ENCODE measurements at places on chromosomes 16 and 17. TPM values are rescaled to one million over a fixed set of nuclear protein-coding genes. Genes with fewer than 3 reads are reported as not detected.

- no peak for DNase-seq
Observed at GRCh38 chr16:17654571-17654970, 183.8 kb upstream of the XYLT1 start.

DNA sequence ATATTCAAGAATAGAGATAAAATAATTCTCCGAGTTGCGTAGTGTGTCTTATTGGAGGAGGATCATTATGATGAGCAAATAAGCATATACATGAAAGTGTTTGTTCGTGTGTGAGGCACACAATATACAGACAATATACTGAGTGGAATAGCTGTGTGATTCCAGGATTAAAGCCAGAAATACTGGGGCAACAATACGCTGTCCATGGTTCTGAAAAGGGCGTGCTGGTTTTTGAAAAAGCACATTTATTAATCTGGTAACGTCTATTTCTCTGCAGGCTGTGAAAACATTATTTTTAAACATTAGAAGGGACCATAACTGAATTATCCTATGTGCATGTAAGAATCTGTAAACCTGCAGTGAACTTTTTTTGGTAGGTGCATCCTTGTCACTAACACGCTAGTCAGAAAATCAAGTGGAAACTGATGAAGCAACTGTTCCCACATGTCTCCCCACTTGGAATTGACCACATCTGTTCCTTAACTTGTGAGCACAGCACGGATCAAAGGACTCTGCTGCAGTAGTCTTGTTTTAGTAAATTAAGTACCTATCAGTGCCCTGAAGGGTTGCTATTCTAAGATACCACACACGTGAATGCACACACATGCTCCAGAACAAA, 346.0 kb downstream of the GRIN2A start:
- no peak for DNase-seq

DNA sequence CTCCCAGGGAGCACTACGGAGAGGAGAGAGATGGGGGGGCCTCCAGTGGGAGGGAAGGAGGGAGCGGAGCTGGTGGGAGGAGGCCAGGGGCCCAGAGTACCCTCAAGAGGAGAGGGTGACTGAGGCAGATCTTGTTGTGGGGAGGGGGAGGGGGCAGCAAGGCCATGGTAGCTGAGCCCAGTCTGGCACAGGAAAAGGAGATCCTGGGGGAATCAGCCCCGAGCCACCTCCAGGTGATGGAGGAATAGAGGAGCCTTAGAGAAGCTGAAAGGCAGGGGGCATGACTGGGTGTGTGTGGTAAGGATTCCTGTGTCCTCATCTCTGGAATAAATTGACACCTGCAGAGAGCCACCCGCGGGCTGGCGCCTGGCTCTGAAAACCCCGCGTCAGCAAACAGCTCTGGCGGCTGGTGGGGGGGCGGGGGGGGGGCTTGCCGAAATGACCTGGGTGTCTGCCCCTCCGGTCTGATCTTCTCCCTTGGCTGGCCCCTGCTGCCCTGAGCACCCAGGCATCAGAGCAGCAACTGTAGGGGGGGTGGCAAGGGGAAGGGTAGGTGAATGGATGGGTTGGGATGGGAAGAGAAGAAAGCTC, 1.3 kb upstream of the NLGN2 start:
- no peak for DNase-seq

DNA sequence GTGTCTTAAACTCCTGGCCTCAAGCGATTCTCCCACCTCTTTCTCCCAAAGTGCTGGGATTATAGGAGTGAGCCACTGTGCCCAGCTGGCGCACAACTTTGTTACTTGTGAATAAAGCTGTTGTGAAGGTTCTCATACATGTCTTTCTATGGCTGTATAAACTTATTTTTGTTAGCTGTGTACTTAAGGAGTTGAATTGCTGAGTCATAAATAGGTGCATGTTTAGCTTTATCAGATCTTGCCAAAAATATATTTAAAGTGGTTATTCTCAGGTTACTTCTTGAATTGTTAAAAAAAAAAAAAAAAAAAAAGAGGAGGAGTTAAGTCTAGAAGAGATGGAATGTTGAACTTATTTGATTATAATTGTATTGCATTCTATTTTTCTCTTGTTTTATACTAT, 47.6 kb upstream of the IRX3 start:
- DNase-seq, result no peak

GRCh38 chr17:12794919-12795532, 5.7 kb downstream of the ARHGAP44 start:
- DNase-seq, result no peak

The SPATA32 gene
- polyA plus RNA-seq, result 0.27 TPM

DNA sequence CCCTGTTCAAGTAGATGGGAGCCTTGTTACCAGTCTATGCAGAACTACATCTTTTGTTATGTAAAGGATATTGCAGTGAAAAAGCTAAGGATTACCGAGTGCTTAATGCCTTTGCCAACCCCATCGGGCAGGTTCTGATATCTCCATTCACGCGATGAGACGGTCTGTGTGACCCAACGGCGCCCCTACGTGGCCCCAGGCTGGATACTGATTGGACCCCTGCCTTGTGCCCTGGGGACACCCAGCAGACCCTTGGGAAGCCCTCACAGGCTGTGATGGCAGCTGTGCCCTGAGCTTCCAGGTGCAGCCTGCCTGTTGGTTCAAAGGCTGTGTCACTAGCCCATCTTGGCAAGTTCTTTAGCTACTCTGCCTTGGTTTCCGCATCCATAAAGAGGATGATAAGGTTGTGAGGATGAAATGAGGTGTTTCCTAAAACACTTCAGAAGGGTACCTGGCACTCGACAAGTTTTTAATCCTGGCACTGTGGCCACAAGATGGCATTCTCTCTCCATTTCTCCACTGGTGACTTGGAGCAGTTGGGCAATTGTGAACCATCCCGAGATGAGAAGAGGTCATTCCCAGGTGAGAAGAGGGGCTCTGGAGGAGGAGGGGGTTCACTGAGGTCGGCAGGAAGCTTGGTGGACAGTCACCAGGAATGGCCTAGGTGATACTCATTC, 33.6 kb downstream of the HAPSTR1 start:
- no peak for DNase-seq

The CACNG1 gene
- not detected for polyA plus RNA-seq

GRCh38 chr16:78560997-78561396, 461.5 kb downstream of the WWOX start:
- DNase-seq, result no peak

DNA sequence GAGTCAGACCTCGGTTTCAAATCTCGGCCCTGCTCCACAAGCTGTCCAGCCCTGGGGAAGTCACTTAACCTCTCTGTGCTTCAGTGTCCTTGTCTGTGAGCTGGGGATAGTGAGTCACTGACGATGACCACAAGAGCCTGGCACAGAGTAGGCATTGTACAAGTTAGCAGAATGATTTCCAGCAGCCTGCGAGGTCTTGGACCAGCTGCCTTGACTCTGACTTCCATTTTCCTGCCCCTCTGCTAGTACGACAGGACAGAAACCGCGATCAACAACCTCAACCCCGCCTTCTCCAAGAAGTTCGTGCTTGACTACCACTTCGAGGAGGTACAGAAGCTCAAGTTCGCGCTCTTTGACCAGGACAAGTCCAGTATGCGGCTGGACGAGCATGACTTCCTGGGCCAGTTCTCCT, 20.7 kb downstream of the CPNE2 start:
- no peak for DNase-seq

GRCh38 chr17:40062329-40063186, at the start of gene THRA:
Gene THRA (plus strand): TSS chr17:40062965. CDS start chr17:40074489, 11,524 bp downstream.
- peak; percentile 75 for DNase-seq

GRCh38 chr16:63315229-63315628, 1279.0 kb upstream of the CDH8 start:
- no peak for DNase-seq

The SLC38A8 gene
- polyA plus RNA-seq, result not detected

DNA sequence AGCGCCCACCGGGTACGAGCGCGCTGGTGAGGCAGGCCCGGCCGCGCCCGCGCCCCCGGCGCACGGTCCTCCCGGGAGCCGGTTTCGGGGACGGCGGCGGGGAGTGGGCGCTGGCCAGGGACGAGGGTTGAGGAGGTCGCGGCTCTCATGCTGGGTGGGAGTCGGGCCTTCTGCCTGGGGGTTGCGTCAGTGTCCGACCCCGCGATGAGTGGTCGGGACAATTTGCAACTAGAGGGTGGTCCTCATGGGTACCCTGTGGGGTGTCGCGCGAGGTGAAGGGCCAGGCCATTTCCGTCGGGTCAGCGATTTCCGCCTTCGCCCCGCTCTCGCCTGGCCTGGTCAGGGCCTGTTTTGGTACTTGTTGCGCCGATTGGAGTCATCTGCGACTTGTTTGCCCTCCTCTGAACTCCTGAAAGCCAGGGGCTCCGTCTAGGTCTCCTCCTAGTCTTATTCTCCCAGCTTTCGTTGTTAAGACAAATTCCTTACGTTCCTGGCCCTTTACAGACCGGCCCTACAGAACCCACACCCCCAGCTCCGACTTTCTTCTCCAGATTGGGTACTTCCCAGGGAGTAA, 14.9 kb downstream of the NAA60 start:
- DNase-seq, result no peak

DNA sequence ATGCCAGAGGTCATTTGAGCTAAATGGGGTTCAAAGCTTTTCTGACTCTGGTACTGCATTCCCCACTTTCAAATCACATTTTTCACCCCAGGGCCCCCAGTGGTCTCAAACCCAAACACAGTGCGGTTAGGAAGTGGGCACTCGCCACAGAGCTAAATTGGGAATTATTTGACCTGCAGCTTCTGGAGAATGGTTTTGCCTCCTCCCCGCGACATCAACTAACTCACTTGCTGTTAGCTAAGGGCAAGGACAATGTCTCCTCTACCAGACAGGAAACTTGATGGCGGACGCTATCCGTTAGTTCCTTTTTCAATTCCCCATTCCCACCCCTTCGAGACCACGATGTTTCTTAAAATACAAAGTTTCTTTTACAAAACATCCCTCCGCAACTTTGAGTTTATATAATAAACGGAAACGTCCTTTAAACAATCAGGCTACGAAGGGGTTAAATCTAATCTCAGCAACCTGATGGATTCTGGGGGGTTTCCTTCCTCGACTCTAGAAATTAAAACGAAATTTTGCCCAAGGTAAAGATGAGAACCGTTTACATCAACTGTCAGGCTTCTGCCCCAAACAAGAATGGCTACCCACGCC, 500 bp upstream of the KAT7 start:
- no peak for DNase-seq

The GP2 gene
- not detected for polyA plus RNA-seq

The TSPOAP1 gene
- polyA plus RNA-seq, result not detected
